Smooth muscle cell of the coronary artery (primary cell): ENCODE measurements at places on chromosomes 16 and 17. TPM values are rescaled to one million over a fixed set of nuclear protein-coding genes. Genes with fewer than 3 reads are reported as not detected.

The MRPL12 gene
- 2.0 and 12.9 TPM in 2 replicates for total RNA-seq

The RAB34 gene
- 115 and 204 TPM in 2 replicates for total RNA-seq

The SERPINF2 gene
- not detected in 2 replicates for total RNA-seq

The LMF1 gene
- total RNA-seq: 10.8 and 15.2 TPM in 2 replicates

The EVI2A gene
- total RNA-seq: 0.45 and 42.9 TPM in 2 replicates

The MPHOSPH6 gene
- total RNA-seq: 9.2 and 15.7 TPM in 2 replicates

The SLC9A5 gene
- total RNA-seq: 0.23 and 1.5 TPM in 2 replicates

The C17orf78 gene
- total RNA-seq: not detected in 2 replicates

The CLEC3A gene
- not detected in 2 replicates for total RNA-seq

The CD300LG gene
- not detected in 2 replicates for total RNA-seq

The RAMP2 gene
- 0.30 TPM in 1 of 2 replicates, not detected in the other for total RNA-seq

The SLC47A1 gene
- total RNA-seq: 0.53 and 4.6 TPM in 2 replicates

The KRT32 gene
- not detected in 2 replicates for total RNA-seq

The ZNF469 gene
- 0.23 and 1.7 TPM in 2 replicates for total RNA-seq

The HEATR3 gene
- 11.1 and 18.9 TPM in 2 replicates for total RNA-seq

The CCL22 gene
- total RNA-seq: not detected in 2 replicates
